Stimulated activated CD4-positive, alpha-beta T cell treated with anti-CD3 and anti-CD28 coated beads, Interleukin-2, amount 100 ng/mL, for 24 hours (primary cell): ENCODE measurements at places on chromosomes 2 and 18.

- no peak for DNase-seq
Measured at GRCh38 chr18:21980744-21981143, 188.6 kb upstream of the GATA6 start.

DNA sequence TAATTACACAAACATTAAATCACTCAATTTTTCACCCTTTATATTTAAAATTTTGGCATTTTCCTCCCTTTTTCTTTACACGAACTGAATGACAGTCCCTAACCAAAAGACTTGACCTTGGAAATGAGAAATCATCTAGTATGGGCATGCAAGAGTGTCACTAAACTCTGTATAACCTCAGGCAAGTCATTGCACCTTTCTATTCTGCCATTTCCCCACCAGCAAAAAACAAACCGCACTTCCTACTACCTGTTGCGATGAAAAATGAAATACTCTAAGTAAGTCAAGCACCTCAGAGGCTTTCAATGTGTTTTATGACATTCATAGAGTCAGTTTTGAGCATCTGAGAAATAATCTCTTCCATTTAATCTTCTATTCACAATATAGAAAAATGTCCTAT, 44.1 kb downstream of the ANKRD44 start:
- DNase-seq: no peak

DNA sequence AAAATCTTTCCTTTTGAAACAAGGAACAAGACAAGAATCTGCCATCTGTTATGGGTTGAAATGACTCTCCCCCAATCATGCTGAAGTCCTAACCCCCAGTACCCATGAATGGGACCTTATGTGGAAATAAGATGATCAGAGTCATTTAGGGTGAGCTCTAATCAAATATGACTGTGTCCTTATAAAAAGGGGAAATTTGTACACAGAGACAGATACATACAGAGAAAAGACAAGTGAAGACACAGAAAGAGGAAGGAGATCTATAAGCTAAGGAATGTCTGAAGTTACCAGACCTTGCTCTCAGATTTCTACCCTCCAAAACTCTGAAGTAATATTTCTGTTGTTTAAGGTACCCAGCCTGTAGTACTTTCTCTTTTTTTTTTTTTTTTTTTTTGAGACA, 15.7 kb downstream of the TGFBRAP1 start:
- DNase-seq: no peak

GRCh38 chr2:241030883-241031282, 32.5 kb downstream of the SNED1 start:
- no peak for DNase-seq
